Suprapubic skin (tissue), 4 donors: ENCODE measurements at places on chromosomes 12 and 14.

- no peak for DNase-seq
These were observed 186.1 kb downstream of the SLC2A13 start for GRCh38 chr12:39919790-39920189.

DNA sequence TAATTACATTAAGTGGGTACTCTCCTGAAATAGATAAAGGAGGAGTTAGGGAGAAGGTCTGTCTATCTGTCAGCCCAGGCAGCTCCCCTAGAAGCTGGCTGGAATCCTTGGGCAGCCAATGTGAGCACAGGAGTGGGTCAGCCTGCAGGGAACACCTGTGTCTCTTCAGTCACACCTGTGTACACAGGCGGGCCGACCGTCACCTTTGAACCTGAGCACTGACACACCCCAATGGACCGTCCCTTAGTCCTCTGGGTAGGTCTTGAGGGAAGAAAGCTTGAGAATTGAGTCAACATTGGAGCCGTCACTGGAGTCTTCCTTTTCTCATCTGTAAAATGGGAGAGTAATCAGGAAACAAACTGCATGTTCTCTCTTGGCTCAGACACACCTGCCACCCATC, 9.8 kb upstream of the GSC start:
- no peak for DNase-seq

DNA sequence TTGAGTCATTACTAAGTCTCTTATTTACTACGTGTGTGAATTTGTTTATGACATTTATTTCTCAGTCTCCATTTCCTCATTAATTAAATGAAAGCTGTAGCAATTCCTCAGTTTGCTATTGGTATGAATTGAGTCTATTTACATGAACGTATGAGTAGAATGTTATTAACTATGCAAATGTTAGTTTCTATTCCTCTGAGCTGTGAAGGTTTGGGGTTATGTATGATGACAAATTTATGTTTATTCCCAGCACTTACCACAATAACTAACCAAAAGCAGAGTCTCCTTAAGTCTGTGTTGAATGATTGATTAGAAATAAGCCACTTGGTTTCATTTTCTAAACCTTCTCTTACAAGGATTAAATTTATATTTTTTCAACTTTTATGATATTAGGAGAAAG, 1340.9 kb downstream of the FSCB start:
- DNase-seq = no peak

GRCh38 chr12:3251067-3251466, 173.9 kb downstream of the TSPAN9 start:
- DNase-seq = no peak

GRCh38 chr12:66063916-66064315, 66.6 kb downstream of the LLPH start:
- no peak for DNase-seq

DNA sequence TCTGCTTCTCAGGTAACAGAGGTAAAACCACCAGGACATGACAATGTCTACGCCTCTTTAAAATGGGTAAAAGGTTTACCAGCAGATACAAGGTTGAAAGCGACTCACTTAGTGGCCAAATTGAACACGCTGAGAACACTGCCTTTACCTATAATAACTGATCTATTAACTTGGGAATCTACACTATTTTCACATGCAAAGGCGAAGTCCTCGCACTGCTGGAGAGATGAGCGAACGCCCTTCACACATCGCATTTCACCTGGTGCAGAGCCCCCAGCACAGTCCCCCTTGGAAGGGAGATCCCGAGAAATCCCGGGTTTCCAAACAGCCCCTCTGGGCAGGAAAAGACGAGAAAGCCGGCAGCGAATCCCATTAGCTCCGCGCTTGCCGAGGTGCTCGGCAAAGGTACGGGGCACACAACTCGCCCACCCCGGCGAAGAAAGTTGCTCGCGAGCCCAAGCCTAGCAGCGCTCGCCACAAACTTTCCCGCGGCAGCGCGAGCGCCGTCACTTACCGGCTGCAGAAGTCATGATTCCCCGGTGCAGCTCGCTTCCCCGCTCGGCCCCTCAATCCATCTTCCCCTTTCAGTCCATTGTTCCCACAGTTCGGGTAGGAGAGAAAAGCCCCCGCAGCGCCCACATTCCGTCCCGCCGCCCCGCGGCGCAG, 423 bp downstream of the FGD6 start:
- no peak for DNase-seq

DNA sequence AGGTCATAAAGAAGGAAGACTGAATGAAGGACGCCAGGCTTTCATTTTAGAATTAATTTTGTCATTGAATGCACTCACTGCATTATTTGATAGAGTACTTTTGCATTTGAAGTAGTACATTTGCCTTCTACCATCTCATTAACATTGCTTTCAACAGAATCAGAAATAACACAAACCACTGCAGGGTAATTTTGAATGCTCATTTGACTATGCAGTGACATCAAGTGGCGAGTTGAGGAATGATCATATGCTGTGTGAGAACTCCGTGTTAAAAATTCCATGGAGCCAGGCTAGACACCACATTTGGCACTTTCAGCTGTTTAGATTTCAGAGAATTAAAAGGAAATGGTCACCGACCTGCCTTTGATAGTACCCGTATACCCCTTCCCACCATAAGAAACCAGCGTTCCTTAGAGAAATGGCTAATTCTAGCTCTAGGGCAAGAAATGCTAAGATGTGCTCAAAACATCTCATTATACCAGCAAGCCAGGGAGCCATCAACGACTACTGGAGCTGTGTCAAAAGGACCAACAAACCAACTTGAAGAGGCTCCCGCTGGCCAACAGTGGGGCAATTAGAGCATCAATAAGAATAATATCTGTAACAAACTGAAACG, 16.5 kb downstream of the HEBP1 start:
- no peak for DNase-seq

DNA sequence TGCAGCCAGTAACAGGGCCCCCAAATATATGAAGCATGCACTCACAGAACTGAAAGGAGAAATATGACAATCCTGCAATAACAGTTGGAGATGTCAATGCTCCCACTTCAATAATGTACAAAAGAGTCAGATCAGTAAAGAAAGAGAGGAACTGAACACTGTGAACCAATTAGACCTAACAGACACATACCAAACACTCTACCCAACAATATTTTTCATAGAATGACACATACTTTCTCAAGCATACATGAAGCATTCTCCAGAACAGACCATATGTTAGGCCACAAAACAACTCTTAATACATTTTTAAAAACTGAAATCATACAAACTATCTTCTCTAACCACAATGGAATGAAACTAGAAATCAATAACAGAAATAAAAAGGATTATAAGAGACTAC, 80.2 kb downstream of the ELK3 start:
- no peak for DNase-seq

DNA sequence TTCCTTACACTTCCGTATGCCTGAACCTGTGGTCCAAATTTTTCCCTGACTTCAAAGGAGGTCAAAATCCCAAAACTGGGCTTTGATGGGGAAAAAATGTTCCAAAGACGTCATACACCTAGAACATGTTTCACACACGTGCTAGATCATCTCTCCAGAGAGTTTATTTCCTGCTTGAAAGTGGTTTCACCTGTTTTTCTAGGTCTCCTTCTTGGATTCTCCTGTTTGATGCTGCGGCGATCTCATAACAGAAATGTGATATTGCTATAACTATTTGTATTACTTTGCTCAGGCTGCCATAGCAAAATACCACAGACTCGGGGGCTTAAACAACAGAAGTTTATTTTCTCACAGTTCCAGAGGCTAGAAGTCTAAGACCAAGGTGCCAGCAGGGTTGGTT, 19.7 kb upstream of the TMCC3 start:
- DNase-seq = no peak

DNA sequence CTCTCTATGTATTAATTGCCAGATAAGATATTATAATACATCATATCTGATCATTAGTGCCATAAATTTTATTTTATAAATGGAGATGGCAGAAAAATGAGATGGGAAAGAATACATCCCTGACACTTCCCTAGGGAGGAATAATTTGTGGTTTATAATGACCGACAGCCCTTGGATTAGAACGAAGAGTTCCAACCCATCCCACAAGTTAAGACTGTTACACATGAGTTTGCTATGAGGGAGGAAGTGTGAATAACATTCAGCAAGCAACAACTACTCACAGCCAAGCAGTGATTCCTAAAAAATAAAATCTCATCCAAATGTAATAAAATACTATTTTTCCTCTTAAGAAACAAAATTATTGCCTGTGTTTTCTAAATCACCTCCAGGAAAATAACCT, 299.0 kb downstream of the CCDC91 start:
- DNase-seq = no peak

- DNase-seq = no peak
These were observed 349.1 kb upstream of the CCDC196 start for GRCh38 chr14:66137081-66137480.

- DNase-seq = no peak
These were observed 267.0 kb downstream of the CPNE8 start for GRCh38 chr12:38638401-38638800.

- DNase-seq = no peak
These were observed 36.4 kb upstream of the P2RX7 start for GRCh38 chr12:121096199-121096798.

DNA sequence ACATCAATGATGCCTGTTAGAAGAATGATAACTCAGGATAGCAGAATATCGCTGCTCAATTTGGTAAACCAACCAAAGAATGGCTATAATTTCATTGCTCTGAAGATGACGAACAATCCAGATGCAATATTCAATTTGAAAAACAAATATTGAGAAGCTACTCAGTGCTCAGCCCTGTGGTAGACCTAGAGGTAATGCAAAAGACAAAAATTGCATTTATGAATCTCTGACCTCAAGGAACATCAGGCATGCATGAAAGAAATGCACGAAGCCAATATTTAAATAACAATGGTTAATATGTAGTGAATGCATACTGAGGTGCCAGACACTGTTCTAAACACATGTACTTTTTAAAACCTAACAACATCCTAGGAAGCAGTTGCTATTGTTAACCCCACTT, 298.6 kb upstream of the TMTC1 start:
- DNase-seq = no peak

GRCh38 chr12:127280393-127281275, 986.3 kb upstream of the TMEM132C start:
- no peak for DNase-seq

- no peak for DNase-seq
These were observed 1.8 kb upstream of the PARP2 start for GRCh38 chr14:20341646-20342045.

DNA sequence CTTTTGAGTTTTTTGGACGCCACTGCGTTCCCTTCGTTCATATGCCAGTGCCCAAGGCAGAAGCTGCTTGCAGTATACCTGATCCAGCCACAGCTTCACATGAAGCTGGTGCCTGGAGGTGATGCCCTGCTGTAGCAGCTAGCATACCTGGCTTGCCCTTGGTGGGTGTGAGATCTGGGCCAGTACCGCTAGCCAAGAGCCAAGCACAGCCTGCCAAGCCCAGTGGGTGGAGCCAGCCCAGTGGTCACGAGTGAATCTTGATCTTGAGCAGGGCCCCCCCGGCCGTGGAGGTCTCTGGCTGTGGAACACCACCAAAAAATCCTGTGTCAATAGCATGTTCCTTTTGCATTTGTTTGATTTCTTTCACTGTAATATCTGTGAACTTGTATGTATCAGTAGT, 7.3 kb upstream of the M6PR start:
- DNase-seq = no peak

GRCh38 chr12:5590316-5590715, 158.4 kb downstream of the NTF3 start:
- DNase-seq = no peak

DNA sequence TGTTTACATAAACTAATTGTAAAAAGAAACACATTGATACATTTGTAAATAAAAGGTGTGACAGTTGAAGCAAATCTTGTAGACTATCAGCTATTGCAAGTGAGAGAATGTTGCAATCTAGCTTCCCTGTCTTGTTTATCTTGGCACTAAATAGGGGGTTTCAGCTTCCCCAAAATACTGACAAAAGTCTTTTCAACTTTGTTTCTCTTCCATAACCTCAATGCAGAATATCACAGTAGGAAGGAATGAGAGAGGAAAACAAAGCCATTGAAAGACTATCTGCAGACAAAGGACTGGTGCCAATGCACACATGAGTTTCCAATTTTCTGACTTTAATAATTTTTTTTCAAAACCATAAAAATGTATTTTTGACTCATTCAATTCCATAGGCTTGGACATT, 886.2 kb upstream of the MGAT4C start:
- DNase-seq = no peak

- no peak for DNase-seq
These were observed 84.7 kb downstream of the SAMD4A start for GRCh38 chr14:54651649-54652048.

- no peak for DNase-seq
These were observed 1.1 kb downstream of the NELL2 start for GRCh38 chr12:44874981-44875416.

GRCh38 chr12:40745386-40745785, 53.1 kb downstream of the CNTN1 start:
- DNase-seq = no peak

GRCh38 chr12:6201213-6201608, 1.0 kb downstream of the CD9 start:
- no peak for DNase-seq

GRCh38 chr14:85447883-85448282, 82.1 kb upstream of the FLRT2 start:
- no peak for DNase-seq

DNA sequence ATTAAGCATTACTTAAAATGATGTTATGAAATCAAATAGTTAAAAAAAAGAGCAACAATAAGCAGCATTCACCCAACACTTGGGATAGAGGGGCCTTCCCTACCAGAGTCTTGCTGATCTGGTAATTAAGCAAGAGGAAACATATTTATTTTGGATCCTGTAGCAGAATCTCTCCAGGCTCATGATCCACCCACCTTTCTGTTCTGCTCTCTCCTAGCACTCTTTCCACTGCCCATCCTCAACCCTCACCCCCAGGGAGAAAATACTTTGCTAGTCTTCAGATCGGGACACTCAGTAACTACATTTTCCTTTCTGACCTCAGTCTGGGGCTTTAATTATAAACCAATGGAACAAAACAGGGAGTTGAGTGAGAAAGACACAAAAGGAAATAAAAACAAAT, 1541.9 kb downstream of the AACS start:
- DNase-seq = no peak
